NCI-H510A (cell line): ENCODE measurements at places on chromosomes 6 and 20.
A peak's percentile ranks its signal among the peaks of the same experiment; 100 is the strongest.

GRCh38 chr20:3307725-3308124, 68.7 kb upstream of the SLC4A11 start:
- DNase-seq, result no peak

GRCh38 chr6:82786248-82786647, 279.4 kb downstream of the UBE3D start:
- DNase-seq, result peak; percentile 47

DNA sequence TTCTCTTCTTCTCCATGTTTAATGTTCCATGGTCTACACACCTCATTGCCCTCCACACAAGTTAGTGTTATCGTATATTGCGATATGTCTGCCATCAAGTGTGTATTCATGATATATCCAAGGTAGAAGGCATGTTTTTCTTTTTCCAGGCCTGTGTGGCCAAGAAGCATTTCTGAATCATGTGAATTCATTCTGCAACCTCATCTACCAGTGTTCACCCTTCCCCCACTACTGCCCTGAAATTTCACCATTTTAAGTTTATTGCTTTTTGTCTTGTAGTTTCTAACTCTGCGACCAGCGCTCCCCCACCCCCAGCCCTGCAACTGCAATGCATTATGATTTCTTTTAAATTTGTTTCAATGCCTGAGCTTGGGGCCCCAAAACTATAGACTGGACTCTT, 618.0 kb upstream of the FLRT3 start:
- DNase-seq, result no peak

DNA sequence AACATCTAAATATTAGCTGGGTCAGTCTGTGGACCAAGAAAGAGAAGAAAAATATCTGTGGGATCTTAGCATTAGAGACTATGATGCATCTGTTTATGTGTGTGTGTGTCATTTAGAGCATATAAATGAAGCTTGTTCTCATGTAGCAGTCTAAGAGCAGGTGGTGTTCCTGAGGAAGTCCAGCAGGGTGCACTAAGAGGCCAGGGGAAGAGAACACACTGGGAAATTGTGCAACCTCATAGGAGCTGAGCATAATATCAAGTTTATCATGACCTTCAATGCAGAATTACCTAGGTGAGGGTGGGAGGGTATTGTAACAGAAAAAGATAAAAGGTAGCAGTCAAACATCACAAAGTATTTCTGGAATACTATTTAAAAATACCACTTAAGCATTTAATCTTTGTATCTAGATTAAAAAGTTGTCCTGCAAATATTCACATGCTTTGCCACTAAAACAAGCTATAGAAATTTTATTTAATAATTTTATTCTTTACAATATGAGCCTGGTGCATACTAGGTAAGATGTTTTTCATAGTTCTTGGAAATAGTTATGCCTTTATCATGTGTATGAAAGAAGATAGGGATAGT, 80.5 kb downstream of the SMPDL3A start:
- DNase-seq, result peak; percentile 18

GRCh38 chr6:41256383-41256782, 28.2 kb downstream of the TREML4 start:
- DNase-seq, result no peak

- DNase-seq, result no peak
Observed at GRCh38 chr6:140871911-140872310, 1260.8 kb upstream of the GJE1 start.

GRCh38 chr6:41679696-41680095, 41.4 kb downstream of the MDFI start:
- no peak for DNase-seq

DNA sequence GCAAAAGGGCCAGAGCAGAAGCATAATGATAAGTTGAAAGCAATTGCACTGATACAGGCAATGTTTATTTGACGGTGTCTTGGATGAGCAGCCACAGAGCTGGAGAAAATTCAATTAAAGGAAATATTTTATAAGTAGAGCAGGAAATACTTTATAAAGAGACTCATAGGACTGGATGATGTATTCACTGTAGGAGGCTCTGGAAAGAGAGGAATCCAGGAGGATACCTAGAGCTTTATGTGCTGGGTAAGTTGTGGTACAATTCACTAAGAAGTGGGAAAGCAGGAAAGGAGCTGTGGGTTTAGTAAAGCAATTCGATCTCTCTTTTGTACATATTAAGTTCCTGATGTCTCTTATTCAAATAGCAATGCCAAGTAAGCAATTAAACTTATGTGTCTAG, 86.3 kb downstream of the C6orf118 start:
- no peak for DNase-seq

GRCh38 chr6:89596056-89596455, 42.5 kb downstream of the LYRM2 start:
- no peak for DNase-seq

- no peak for DNase-seq
Observed at GRCh38 chr20:48467622-48468021, 360.2 kb downstream of the PREX1 start.

DNA sequence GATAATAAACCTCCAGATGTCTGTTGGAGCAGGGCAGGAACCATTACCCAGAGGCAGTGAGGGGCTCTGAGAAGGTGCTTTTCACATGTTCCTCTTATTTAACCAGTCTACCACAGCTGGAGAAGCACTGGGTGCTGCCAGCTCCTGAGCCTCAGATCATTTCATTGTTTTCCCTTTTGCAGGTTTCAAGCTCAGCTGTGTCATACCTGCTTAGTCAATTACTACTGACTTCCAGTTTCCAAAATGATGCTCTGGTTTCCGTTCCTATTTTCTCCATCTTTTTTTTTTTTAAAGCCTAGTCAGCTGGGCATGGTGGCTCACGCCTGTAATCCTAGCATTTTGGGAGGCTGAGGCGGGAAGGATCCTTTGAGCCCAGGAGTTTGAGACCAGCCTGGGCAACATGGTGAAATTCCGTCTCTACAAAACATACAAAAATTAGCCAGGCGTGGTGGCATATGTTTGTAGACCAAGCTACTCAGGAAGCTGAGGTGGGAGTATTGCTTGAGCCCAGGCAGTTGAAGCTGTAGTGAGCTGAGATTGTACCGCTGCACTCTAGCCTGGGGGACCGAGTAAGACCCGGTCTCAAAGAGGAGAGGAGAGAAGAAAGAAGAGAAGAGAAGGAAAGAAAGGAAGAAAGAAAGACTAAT, 6.7 kb downstream of the FLOT1 start:
- no peak for DNase-seq

GRCh38 chr6:57147955-57148858, 23.9 kb upstream of the BAG2 start:
- DNase-seq, result no peak

- no peak for DNase-seq
Observed at GRCh38 chr20:62311832-62312661, 9.2 kb downstream of the ADRM1 start.

DNA sequence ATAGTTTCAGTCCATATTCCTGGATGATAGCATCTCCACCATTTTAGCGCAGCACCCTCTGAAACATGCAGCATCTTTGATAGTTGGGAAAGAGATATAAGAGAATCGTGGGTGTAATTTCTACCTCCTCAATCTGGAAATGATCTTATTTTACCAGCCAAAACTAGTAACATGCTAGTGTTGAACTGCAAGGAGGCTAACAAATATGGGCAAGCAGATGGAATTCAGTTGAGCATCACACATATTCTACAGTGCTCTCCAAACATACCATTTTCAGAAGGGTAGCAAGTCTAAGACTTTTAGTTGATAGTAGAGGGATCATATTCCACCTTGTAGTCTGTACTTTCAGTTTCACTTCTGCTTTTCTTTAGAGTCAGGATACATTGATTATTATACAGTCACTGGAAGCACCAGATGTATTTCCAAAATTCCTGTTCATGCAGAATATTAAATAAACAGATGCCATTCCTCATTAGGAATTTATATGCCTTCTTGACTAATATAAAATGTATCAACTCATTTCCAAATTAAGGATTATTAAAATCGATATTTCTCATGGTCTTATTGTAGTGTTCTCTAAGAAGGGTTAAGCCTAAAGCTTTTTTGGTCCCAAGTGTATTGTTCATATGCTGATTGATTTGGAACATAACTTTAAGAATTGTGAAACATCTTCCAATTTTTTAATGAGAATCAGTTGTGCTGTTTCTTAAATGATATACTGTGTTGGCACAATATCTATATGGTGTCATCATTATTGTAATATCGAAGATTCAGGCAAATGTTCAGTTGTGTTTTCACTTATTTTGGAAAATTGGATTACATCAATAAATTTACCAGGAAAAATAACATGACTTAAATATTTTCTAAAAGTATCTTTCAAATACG, 362.0 kb downstream of the CENPW start:
- DNase-seq, result no peak

DNA sequence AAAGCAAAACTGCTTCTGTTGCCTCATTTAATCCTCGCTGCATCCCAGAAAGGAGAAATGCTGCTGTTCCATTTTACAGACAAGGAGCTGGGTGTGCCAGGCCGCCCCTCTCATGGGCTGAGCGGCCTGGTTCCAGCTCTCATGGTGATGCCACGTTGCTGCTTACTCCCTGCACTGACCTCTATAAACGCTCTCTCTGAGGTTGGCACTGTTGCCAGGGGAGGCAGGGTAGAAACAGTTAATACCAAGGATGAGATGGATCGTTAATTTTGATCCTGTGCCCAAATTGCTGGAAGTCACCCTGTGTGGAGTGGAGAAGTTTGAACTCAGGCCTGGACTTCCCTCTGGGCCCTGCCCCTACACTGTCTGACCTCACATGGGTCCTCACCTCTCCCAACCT, 25.6 kb downstream of the SIRPA start:
- DNase-seq, result no peak

DNA sequence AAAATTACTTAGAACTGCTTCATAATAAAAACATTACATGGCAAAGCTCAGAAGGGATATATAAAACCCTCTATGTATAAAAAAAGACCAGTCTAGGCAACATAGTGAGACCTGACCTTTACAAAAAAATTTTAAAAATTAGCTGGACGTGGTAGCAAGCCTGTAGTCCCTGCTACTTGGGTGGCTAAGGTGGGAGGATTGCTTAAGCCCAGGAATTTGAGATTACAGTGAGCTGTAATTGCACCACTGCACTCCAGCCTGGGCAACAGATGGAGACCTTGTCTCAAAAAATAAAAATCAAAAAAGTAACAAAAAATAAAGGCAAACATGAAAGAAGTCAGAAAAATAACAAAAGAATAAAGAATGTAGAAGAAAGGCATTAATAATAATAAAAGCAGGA, 21.5 kb upstream of the TPD52L1 start:
- DNase-seq, result no peak

GRCh38 chr20:36549628-36549941, 8.3 kb downstream of the MYL9 start:
- DNase-seq, result no peak

DNA sequence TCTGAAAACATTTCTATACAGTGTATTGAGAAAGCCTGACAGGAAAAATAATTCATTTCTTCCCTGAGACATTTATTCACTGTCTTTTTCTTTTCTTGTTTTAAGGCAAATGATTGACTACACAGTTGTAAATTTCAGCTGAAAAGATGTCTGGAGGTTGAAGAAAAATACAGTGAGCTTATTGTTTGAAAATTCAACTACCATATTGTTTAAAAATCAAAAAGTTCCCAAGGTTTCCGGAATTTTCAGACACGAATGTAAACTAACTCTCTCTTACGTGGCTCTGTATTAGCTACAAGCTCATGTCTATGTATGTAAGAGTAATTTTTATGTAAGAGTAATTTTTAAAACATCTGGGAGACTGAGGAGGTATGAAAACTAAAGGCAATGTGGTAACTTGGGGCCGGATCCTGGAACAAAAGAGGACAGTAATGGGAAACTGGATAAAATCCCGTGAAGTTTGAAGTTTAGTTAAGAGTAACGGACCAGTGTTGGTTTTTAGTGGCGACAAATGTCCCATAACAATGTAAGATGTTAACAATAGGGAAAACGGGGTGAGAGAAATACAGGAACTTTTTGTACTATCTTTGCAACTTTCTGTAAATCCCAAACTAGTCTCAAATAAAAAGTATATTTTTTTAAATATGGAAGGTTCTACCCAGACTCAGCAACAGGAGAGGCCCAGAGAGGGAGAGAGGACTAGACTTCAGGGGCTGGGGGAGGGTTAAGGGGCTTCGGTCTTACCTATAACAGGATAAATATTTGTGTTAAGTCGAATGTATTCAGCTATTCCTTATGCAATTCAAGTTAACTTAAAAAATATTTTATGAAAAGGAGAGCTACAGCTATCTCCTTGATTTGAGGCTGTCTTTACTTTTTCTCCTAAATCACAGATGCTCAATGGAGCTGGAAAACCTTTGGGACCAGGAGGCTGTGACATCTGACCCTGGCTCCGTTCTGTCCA, 1.3 kb downstream of the PTGIS start:
- no peak for DNase-seq

- DNase-seq, result no peak
Observed at GRCh38 chr20:1579488-1579887, 22.0 kb upstream of the SIRPD start.

GRCh38 chr6:28657769-28658465, 132.2 kb downstream of the GPX5 start:
- DNase-seq, result no peak

- DNase-seq, result peak; percentile 51
Observed at GRCh38 chr20:17556837-17557674, 12.8 kb upstream of the DSTN start.

- no peak for DNase-seq
Observed at GRCh38 chr6:164928057-164928727, 381.2 kb downstream of the C6orf118 start.

- peak; percentile 63 for DNase-seq
Observed at GRCh38 chr20:37406010-37406998, 60.4 kb downstream of the SRC start.

DNA sequence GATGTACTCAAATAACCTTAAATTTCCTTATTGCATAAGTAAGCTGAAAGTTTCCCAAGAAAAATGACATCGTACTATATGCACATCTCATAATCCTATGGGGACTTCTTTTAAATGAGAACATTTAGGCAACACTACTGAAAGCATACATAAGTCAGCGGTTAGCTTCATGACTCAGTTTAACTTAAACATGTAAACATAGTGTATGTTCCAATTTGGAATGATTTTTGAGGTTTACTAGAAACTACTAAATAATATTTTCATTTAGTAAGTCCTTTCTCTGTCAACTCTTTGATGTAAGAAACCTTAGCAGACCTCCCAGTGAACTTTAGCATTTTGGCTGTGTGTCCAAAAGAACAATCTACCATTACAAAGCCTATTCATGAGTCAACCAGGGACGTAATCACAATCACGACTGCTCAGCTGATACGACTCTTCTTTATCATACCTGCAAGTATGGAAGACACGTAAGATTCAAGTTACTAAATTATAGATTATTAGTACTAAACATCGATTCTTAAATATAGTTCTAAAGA, 19.3 kb downstream of the HIVEP2 start:
- no peak for DNase-seq

- DNase-seq, result no peak
Observed at GRCh38 chr6:53058388-53059195, 6.6 kb upstream of the FBXO9 start.

DNA sequence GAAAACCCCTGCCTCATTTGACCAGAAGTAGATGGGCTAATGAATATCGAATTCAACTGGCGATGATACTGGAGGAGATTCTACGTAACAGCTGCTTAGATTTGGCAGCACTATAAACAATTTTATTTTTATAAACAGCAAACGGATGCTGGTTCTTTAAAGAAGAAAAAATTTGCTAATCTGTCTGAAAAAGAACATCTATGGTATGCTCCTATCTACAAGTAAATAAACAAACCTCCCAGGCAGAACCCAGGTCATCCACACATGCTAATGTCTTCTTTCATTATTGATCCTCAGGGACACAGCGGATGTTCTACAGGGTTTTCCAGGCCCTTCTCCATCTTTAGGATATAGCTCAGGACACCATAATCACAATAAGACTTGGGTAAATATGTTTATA, 291.3 kb downstream of the ALDH8A1 start:
- no peak for DNase-seq
